ENCODE measurements at places on chromosomes 7 and 10.
A peak's percentile ranks its signal among the peaks of the same experiment; 100 is the strongest.

DNA sequence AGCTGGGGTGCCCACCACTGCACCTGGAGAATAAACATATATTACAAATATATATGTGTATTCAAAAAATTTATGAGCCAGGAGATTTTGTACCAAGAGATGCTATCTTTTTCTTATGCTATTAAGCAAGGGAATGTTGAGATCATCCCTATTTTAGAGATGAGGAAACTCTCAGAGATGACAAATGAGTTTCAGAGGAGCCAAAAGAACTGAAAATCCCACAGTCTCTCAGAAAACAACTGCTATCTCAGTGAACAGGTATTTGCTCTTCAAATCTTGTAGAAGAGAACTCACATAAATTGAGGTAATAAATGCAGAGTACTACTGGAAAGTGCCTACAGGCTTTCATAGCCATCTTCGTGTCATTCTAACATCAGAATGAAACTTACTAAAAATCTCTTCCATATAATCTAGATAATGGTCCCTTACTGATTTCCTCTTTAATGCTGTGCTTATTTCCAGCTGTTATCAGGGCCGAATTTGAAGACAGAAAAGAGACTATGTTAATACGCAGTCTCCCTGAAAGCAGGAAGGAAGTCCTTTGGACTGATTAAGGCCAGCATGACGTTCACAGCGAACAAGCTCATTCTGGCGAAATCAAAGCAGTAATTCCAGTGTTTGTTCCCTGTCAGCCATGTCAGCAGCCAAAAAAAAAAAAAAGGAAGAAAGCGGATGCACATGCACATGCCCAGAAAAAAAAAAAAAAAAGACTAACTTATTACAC is 29.4 kb upstream of the ANAPC16 start:
- DNase-seq = no peak

DNA sequence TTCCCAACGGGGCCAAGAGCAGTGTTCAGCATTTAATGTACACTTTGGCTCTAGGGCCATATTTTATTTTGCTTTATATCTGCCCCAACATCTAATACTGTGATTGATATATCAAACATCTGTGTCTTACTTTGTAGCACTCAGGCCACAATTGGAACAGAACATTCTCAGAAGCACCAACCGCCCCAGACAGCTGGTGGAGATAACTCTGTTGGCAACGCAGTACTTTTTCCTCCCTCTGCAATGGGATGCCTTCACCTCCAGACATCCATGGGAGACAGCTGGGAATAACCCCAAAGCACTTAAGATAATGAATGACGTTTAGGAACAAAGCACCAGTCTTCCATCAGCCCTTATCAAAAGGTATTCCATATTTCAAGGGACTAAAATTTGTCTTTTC is 57.4 kb downstream of the PIP4K2A start:
- no peak for DNase-seq

DNA sequence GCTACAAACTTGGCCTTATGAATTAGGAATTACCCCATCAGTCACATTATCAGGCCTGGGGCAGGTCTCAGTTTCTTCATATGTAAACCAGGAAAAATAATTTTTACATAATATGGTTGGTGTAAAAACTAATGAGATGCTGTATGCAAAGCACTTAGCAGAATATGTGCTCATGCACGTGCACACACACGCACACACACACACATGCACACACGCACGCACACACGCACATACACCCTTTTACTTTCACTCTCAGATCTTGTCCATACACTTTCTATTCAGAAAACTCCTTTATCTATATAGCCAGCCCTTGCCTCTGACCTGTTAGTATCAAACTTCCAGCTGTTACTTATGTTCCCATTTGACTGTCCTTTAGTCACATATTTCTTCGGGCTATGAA is 92.7 kb downstream of the CREB5 start:
- DNase-seq = no peak

GRCh38 chr10:1037098-1037497 is 11.4 kb upstream of the IDI2 start:
- peak; percentile 54 for DNase-seq

- no peak for DNase-seq
Observed at GRCh38 chr7:48708635-48709034, 215.7 kb upstream of the CDC14C start.

- DNase-seq = peak; percentile 26
Observed at GRCh38 chr10:43234471-43235041, 32.3 kb downstream of the RASGEF1A start.

DNA sequence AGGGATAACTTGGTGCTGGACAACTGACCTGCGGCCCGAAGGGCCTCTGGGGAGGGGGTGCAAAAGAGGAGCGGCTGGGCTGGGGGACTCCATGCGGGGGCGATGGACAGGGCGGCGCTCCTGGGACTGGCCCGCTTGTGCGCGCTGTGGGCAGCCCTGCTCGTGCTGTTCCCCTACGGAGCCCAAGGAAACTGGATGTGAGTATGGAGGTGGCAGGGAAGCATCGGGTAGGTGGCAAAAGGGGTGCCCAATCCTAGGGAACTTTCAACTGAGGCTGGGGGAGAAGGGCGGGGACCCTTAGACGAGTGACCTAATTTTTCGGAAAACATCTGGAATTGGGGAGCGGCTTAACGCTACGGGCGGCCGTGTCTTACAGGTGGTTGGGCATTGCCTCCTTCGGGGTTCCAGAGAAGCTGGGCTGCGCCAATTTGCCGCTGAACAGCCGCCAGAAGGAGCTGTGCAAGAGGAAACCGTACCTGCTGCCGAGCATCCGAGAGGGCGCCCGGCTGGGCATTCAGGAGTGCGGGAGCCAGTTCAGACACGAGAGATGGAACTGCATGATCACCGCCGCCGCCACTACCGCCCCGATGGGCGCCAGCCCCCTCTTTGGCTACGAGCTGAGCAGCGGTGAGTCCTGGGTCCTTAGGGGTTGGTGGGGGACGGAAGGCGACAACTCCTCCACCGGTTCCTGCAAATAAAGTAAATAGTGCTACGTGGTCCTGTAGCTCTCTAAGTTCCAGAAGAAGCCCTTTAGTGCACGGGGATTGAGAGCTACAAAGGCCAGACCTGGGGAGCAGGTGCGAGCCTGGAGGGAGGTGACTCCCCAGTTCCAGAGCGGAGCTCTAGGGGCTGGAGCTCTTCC is 622 bp downstream of the WNT16 start:
- no peak for DNase-seq

DNA sequence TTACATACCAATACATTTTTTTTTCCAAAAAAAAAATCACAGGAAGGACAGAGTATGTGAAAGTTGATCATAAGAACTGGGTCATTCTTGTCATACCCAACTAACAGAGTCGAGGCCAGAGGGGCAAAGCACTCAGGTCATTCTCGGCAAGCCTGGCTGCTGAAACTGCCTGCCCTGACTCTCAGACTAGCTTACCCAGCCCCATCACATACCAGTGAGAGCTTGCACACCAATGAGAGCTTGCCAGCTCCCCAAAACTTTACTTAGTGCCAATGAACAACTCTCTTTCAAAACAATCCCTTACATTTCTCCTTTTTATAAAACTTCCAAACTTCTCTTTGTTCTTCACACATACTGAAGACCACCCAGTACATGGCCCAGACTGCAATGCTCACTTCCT is 48.9 kb downstream of the VOPP1 start:
- DNase-seq = no peak

DNA sequence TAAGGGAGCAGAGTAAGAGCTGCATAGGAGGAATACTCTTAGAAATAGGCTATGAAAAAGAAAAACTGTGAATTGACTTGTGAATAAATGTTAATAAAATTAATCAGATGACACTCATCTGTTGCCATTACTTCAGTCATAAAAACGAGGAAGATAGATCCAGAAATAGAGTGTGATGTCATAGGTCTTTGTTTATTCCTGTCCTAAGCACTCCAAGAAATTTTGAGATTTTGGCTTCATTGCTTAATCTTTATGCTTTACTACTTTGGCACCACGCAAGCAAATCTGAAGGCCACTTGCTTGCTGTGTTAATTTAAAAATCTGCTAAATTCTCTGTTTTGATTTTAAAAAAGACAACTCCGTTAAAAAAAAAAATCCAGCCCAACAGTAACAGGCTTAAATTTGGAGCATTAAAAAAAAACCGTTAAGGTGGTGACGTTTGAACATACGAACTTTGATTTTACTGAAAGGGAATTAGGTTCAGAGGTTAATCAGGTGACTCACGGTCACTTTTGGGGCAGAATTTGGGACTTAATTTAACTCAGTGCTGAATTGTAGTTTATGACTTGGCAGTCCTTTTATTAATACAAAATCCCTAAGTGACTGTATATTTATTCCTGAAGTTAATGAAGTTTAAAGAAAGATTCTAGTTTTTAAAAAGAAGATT is 3.4 kb downstream of the IFRD1 start:
- no peak for DNase-seq
